Fibroblast of villous mesenchyme (primary cell): ENCODE measurements at places on chromosomes 13 and 19. TPM values are rescaled to one million over a fixed set of nuclear protein-coding genes. Genes with fewer than 3 reads are reported as not detected.

GRCh38 chr19:37329686-37330085, 41.2 kb upstream of the ZNF527 start:
- DNase-seq = no peak

DNA sequence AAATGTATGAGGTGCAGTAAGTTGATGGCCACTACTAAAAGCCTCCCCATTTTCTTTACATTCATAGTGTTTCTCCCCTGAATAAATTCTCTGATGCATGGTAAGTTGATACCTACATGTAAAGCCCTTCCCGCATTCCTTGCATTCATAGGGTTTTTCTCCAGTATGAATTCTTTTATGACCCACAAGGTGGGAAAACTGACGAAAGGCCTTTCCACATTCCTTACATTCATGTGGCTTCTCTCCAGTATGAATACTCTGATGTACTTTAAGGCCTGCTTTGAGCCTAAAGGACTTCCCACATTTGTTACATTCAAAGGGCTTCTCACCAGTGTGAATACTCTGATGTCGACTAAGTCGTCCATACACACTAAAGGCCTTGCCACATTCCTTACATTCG, 20.5 kb downstream of the ZNF607 start:
- no peak for DNase-seq

GRCh38 chr13:95245071-95245470, 56.2 kb downstream of the ABCC4 start:
- no peak for DNase-seq

Gene CFD
- 3.9 TPM in 2 replicates for total RNA-seq

- no peak for DNase-seq
Measured at GRCh38 chr13:51502153-51502651, 49.4 kb upstream of the INTS6 start.

Gene UBE2L5
- total RNA-seq = not detected in 2 replicates

DNA sequence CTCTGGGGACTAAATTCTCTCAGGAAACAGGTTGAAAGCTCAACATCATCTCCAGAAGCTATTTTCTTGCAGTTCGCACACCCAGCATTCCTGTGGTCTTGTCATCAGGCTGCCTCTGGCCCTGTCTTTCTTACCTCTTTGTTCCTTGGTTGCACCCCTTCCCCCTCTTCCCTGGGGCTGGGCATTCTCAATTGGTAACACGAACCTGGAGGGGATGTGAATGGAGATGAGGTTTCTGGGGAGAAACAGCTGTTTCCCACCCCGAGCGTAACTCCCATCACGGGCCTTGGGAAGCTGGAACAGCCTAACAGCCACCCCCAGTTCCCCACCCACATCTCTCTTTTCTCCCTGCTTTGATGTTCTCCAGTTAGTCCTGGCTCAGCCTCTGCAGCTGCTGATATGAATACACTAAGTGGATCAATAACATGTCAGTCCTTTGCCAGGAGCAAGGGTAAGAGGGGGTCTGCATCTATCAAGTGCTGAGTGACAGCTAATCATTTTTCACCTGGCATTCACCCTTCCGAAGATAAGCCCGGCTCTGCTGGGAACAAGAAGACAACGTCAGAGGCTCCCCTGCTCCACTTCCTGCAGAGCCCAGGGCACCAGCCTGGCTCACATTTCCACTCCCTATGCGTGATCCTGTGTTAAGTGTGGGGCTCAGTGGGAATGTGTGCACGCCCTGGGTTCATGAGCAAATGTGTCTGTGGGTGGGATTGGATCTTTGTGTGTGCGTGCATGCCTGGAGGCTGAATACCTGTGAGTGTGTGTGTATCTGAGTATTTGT, 74.0 kb upstream of the KCTD15 start:
- no peak for DNase-seq

GRCh38 chr19:42466521-42467182, 23.9 kb upstream of the CXCL17 start:
- DNase-seq = peak; percentile 42

DNA sequence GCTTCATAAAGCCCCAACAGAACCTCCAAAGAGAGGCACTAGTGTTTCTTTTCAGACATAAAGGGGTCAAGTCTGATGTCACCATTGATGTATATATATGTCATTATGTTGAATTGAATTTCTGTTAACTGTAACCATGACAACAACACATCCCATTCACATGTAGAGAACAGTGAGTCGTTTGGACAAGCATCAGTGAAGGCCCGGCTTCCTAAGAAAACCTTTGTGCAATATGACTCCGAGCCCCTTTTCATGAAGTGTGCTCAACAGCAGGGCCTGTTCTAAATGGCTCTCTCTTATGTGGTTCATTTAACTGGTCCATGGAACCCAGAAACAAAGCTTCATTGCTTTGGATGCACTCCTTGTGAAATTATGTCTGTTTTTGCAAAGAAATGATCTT, 67.2 kb upstream of the UBL3 start:
- no peak for DNase-seq

DNA sequence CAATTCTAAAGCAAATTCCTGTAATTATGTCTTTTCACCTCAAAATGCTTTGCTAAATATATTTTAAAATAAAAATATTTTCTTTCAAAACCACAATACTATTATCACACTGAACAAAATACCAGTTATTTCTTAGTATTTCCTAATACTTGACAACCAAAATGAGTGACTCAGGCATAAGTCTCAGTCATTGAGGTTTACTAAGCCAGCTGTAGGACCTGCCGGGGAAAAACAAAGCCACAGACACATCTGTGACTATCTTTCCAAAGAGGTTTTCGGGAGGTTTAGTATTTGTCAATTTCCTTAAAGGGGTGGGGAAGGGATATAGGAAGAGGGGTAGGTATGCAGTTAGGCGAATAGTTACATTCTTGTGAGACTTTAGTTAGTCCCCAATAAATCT, 3.2 kb upstream of the ZNF235 start:
- DNase-seq = no peak

GRCh38 chr19:51084505-51084904, 1.8 kb upstream of the KLK14 start:
- no peak for DNase-seq

Gene GZMM
- 0.32 and 0.43 TPM in 2 replicates for total RNA-seq

GRCh38 chr13:45007225-45007624, 17.9 kb downstream of the GPALPP1 start:
- DNase-seq = no peak

DNA sequence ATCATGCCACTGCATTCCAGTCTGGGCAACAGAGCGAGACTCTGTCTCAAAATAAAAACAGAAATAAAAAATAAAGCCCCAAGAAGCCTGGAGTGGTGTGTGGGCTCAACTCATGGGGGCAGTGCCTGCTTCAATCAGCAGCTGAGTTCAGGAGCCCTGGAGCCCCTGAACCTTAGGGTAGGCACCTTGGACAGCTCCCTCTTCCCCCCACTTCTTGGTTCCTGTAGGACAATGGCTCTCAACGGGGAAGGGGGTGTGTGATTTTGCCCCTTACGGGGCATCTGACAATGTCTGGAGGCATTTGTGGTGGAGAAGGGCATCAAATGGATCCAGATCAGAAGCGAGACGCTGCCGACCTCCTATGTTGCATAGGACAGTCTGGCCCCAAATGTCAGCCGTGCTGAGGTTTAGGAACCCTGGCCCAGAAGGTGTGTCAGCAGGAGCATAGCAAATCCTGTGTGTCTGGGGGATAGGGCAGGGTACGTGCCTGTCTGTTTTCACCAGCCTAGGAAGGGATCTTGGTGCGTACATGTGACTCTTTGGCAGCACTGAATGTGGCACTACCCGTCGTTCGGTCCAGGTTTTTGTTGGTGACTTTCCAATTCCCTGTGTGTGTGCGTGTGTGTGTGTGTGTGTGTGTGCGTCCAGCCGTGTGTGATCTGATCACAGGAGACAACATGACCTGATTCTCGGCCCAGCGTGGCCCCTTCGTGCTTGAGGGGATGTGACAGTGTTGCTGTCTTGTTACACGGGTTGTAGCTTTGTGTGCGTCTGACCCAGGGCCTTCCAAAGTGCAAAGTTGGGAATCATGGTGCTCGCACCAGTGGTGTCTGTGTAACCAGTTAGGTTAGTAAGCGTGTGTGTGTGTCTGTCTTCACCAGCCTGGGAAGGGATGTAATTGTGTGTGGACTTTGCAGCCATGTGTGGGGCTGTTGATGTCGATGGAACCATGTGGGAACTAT, 7.5 kb downstream of the IGLON5 start:
- no peak for DNase-seq

Gene PIBF1
- total RNA-seq = 23.5 and 25.0 TPM in 2 replicates

Gene SERP2
- 5.5 and 5.6 TPM in 2 replicates for total RNA-seq

DNA sequence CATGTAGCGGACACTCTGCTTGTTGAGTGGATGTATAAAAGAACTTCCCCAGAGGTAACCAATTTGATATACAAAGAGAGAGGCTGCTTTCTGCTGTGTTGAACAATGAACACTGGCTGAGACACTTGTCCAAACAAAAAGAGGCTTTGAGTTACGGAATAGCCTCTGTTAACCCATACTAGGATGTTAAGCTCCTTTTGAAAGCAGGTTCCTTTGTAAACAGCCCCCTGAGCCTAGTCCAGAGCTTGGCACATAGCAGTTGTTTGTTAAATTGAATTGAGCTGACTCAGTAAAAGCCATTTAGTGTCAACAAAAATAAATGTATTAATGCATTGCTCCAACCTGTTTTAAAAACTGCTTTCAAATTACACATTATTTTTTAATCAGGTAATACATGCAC, 200.1 kb downstream of the MZT1 start:
- no peak for DNase-seq

DNA sequence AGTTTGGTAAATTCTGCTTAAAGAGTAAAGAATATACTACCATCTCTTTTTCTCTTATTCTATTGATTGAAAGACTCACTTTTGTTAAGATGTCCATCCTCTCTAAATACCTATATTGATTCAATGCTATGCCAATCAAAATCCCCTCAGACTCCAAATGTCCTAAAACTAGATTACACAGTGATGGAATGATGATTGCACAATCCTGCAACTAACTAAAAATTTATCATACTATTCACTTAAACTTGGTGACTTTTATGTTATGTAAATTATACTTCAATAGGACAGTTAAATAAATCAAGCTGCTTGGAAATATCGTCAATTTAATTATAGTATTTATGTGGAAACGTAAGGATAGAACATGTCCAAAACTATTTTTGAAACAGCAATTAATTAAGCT, 2765.1 kb upstream of the PCDH20 start:
- no peak for DNase-seq

- DNase-seq = no peak
Measured at GRCh38 chr19:28744014-28744413, 468.9 kb downstream of the UQCRFS1 start.

DNA sequence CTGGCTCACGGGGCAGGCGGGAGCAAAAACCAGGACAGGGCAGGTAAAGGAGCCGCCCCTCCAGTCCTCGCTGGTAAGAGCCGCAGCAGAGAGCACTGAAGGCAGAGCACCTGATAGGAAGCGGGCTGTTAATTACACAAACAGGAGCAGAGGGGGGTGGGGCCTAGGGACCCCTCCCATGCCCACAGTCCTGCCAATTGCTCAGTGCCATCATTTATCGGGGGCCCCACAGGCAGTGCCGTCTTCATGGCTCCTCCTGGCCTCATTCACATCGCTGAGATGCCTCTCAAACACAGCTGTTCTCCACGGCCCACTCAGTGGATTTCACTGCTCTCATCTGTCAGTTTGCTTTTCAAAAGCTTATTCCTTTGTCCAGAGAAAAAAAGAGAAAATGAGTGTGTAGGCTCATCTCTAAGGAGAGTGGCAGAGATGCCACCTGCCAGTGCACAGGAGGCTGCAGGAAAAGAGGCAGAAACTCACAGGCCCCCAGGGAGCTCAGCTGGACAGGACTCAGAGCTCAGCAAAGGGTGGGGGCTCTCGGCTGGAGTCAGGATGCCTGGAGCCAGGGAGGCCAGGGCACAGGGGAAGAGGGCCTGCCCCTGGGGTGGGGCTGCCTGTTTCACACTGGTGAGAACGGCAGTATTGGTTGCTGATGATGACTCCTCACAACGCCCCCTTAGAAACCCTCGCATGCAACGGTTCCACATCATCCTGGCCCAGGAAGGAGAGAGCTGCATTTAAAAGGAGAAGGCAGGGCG, 174.6 kb downstream of the COL4A1 start:
- no peak for DNase-seq

DNA sequence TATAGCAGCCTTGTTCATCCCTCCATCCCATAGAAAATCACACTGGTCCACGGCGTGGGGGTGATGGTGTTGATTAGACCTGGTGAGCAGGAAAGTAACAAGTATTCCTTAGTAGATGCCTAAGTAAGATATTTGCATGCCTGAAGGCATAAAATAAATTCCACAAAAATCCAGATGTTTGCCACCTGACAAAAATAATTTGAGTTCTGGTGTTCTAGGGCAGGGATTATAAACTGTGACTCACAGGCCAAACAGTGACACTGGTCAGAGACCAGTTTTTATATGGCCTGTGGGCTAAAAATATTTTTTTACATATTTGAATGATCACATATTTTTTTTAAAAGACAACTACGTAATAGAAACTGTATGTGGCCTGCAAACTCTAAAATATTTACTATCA, 310.7 kb downstream of the RFC3 start:
- peak; percentile 10 for DNase-seq

Gene KIR3DL1
- not detected in 2 replicates for total RNA-seq

GRCh38 chr13:20359335-20359734, 127.2 kb upstream of the GJB6 start:
- DNase-seq = peak; percentile 95

DNA sequence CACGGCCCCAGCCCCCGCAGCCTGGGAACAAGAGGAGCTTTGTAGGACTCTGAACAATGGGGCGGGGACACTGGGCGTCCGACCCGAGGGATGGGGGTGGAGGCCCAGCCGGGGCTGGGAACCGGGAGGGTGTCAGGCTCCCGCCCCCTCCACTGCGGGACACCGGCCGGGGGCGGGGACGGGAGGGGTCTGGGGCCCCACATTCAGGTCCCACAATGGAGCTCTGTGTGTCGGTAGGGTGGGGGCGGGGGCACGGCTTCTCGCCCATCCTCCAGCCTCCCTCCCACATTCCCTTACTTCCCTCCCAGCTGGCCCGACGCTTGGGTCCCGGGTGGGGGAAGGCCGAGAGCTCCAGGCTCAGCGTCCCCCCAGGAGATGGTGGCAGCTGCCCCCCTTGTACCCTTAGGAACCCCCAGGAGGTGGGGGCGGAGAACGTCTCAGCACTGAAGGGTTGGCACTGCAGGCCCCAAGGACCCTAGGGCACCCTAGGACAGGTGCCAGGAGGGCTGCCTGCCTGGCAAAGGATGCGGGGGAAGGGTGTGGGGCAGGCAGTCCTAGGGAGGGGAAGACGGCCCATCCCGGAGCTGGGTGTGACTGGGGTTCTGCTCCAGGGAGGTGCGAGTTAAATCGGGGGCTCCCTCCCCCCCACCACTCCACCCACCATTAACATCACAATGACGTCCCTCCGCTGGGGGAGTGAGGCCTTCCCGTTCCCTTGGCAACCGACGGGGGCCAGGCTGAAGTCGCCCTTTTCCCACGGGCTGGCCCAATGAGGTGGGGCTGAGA, 5.3 kb downstream of the TTYH1 start:
- DNase-seq = peak; percentile 17

GRCh38 chr13:89726690-89727435, 1620.6 kb upstream of the MIR17HG start:
- peak; percentile 11 for DNase-seq

Gene DKKL1
- total RNA-seq = 0.32 TPM in 1 of 2 replicates, not detected in the other

DNA sequence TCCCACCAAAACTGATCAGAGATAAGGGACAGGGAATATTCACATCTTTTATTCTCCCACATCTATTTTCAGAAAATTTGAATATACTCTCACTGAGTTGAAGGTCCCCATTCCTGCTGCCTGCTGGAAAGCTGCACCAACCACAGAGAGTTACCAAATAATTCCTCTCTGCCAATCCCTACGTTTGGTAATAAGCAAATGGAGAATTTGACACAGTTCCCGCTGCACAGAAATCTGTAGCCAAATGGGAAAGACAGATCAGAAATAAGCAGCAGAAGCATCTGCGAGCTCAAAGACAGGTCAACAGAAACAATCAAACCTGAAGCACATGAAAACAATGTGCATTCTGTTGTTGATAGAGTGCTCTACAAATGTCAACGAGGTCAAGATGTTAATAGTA, 9.9 kb downstream of the ZNF112 start:
- no peak for DNase-seq
